Activated CD4-positive, alpha-beta memory T cell treated with anti-CD3 and anti-CD28 coated beads for 36 hours (primary cell): ENCODE measurements at places on chromosomes 7 and 10. TPM values are rescaled to one million over a fixed set of nuclear protein-coding genes. Genes with fewer than 3 reads are reported as not detected.
A peak's percentile ranks its signal among the peaks of the same experiment; 100 is the strongest.

Gene ZNF786
- 4.5 TPM for total RNA-seq

Gene NPVF
- total RNA-seq = not detected

Gene GHRHR
- total RNA-seq = not detected

DNA sequence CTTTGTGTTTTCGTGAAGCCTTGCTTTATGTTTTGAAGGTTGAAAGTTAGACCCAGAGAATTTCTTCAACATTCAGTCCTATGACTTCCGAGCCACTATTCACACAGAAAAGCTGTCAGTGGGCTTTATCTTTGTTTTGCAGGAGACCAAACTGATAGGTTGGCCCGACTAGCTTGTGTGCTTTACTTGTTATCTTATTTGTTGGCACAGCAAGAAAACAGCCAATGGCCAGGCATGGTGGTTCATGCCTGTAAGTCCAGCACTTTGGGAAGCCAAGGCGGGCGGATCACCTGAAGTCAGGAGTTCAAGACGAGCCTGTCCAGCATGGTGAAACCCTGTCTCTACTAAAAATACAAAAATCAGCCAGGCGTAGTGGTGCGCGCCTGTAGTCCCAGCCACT lies 16.0 kb upstream of the GDI2 start:
- H3K36me3 ChIP-seq = no peaks in the 10 kb centered on the region
- no peak for DNase-seq
- H3K4me3 ChIP-seq = no peak overlapping the region
- no peak overlapping the region for H3K27ac ChIP-seq
- no peaks in the 10 kb centered on the region for H3K4me1 ChIP-seq

DNA sequence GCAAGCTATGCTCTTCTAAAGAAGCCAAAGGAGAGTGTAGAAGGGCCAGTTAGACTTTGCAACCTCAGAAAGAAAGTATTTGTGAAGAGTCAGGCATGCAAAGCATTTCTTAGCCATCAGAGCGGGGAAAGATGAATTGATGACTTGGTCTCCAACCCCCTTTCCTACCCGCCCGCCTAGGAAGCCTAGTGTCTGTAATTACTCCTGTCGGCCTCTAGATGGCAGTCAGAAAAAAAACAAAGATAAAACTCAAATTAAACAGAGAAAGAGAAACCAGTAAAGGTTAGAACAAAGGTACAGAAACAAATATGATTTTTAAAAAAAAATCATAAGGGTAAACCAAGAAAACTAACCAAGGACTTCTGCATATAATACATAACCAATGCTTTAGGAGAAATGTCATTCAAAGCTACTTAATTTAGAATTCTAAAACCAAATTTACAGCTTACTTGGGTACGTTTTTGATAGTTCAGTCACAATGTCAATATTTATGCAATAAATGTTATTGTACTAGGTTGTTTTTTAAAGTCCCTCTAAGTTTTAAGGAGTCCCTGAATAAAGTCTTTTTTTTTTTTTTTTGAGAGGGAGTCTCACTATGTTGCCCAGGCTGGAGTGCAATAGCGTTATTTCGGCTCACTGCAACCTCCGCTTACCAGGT lies 97.6 kb downstream of the LYZL1 start:
- no peaks in the 10 kb centered on the region for H3K36me3 ChIP-seq
- peak; percentile 27 for DNase-seq
- no peak overlapping the region for H3K4me3 ChIP-seq
- H3K4me1 ChIP-seq = no peaks in the 10 kb centered on the region
- peaks cover 3% of the 10 kb centered on the region for H3K27me3 ChIP-seq
- no peak overlapping the region for H3K27ac ChIP-seq

DNA sequence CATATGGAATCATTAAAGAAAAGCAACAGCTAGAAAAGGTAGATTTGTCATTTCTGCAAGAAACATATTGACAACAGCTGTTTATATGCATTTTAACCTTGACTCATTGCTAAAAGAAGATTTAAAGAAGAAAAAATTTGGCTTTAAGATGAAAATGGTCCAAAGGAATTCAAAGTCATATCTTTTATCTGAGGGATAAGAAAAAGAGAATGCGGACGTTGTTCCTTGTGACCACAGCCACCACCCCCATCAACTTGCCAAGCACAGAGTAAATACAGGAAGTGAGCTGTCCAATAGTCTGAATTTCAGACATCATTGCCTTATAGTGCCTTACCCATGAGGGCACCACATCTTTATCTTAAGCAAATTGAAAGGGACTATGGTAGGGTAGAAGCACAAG lies 7.3 kb upstream of the CRPPA start:
- no peak overlapping the region for H3K4me3 ChIP-seq
- H3K4me1 ChIP-seq = no peaks in the 10 kb centered on the region
- H3K36me3 ChIP-seq = no peaks in the 10 kb centered on the region
- H3K27me3 ChIP-seq = no peaks in the 10 kb centered on the region
